Activated CD8-positive, alpha-beta memory T cell treated with anti-CD3 and anti-CD28 coated beads, Interleukin-2, amount 50 U/mL, for 4 hours (primary cell): ENCODE measurements at places on chromosomes 7 and 10.
A peak's percentile ranks its signal among the peaks of the same experiment; 100 is the strongest.

DNA sequence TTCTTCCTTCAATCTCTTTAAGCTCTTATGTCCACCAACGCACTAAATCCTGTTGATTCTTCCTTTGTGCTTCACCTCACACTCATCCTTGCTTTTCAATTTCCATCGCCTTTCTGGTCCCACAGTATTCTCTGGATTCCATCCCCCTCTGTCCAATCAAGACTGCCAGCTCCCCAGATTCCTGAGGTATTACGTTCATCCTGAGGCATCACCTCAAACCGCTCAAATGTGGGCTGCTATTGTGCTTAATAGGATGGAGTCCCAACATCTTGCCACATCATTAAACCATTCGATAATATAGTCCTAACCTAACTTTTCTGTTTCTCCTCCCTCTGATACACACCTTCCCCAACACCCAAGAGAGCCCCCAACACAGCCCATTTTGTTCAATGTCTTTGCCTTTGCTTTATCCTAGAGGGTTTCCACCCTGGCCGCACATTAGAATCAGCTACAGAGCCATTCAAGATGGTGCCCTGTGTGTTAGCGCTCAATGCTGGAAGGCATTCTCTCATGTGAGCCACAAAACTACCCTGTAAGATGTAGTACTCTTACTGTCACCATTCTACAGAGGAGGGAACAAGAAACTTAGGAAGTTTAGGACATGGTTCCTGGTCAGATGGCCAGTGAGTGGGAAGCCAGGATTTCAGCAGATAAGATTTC is 79.5 kb upstream of the LEP start:
- no peak for DNase-seq

DNA sequence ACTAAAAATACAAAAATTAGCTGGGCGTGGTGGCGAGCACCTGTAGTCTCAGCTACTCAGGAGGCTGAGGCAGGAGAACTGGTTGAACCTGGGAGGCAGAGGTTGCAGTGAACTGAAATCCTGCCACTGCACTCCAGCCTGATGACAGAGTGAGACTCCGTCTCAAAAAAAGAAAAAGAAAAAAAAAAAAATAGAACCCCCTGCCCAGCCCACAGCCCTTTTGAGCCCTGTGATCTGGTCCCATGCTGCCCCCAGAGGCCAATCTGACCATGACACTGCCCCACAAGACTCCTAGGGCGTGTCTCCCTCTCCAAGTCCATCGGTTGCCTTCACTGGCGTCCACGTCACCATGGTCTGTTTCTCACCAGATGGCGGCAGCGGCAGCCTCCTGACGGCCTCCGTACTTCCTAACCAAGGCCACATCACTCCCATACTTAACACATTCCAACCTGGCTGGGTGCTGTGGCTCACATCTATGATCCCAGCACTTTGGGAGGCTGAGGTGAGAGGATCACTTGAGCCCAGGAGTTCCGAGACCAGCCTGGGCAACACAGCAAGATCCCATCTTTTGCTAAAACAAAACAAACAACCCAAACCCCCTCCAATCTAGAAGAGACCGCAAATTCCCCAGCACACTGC is 18.0 kb downstream of the STX1A start:
- DNase-seq, result peak; percentile 37

- DNase-seq, result no peak
Measured at GRCh38 chr10:113616244-113617074, 47.4 kb downstream of the NRAP start.

DNA sequence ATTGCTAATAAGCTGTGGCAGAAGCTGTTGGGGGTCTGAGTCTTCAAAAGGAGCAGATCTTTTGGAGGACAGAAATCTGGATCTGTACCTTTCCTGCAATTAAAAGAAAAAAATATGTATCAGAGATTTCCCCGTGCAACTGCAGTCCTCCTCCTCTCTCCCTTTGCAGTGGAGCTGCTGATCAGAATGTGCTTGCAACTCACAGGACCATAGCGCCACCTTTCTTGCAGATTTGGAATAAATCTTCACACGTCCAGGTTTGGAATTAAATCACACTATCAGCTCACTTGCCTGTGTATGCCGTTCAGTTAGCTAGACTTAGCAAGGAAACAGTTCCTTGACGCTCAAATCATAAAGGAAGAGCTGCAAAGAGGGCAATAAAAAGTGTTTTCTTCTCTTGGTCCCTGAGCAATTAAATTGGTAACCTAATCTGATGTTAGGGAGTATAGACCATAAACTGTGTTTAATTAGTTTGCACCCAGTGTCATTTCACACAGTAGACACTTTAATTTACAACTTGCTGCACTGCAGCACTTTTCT is 77.4 kb downstream of the PON1 start:
- no peak for DNase-seq

DNA sequence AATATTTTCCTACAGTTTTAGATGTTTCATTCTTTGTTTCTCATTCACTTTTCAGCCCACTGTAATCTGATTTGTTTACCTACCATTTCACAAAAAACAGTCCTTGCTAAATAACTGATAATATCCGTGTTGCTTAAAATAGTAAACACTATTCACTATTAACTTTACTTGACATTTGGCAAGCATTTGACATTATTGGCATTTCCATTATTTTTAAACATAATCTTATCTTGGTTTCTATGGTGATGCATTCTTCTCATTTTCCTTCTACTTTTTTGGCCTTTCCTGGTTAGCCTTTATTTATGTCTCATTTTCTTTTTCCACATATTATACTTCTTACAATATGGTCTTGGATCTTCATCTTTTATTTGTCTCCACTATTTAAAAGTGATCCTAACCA is 715.3 kb downstream of the DNAJB9 start:
- DNase-seq, result no peak

DNA sequence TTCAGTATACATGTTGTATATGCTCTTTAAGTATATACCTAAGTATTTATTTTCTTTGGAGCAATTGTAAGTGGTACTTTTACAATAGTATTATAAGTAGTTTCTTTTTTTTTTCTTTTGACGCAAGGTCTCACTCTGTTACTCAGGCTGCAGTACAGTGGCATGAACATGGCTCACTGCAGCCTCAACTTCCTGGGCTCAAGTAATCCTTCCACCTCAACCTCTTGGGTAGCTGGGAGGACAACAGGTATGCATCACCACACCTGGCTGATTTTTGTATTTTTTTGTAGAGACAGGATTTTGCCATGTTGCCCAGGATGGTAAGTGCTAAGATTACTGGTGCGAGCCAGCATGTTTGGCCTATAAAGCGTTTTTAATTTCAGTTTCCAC is 13.7 kb upstream of the CDCA7L start:
- DNase-seq, result no peak

DNA sequence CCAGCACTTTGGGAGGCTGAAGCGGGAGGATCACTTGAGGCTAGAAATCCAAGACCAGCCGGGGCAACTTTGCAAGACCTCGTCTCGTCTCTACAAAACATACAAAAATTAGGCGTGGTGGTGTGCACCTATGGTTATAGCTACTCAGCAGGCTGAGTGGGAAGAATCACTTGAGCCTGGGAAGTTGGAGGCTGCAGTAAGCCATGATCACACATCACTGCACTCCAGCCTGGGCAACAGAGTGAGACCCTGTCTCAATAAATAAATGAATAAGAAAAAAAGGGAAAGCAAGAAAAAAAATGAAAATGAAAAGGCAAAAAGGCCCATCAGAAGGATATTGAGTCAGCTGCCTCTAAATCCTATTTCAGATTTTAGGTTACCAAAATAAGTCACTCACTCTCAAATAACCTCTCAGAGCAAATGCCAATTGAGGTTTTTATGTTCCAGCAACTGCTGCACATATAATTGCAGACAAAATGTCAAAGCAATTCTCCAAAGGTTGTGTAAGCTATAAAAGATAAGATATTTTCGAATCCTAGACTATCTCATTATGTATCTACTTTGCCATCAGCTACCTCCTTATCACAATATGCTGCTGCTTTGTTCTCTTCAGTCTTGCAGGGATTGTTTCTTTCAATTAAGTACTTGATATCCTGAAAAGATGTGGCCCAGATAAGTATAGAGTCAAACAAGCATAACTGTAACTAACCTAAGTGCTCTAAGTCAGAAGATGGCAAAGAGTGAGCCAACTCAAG is 4.7 kb downstream of the BAZ1B start:
- no peak for DNase-seq

DNA sequence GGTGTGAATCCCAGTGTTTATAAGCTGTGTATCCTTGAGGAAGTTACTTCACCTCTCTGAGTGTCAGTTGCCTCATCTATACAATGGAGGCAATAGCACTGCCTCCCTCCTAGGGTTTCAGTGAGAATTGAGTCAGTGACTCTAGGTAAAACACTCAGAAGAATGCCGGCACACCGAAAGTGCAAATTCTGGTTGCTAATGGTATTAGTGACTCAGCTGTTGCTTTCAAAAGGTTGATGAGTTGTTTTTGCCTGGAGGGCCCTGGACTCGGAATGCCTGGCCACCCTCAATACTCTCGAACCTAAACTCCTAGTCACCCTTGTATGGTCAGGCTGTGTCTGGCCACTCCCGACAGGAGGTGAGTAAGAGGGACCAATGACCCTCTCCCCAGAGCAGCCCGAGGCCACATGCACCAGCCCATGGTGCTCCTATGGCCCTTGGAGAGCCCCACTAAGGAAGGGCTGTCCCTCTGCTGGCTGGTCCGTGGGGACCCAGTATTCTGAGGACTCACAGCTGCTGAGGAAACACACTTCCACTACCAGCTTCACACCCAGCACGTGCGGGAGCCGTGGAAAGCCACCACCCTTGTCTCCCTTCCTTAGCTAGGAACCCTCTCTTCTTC is 60.2 kb downstream of the CALML3 start:
- DNase-seq, result no peak

GRCh38 chr10:4216726-4217125 is 431.7 kb upstream of the KLF6 start:
- DNase-seq, result no peak

DNA sequence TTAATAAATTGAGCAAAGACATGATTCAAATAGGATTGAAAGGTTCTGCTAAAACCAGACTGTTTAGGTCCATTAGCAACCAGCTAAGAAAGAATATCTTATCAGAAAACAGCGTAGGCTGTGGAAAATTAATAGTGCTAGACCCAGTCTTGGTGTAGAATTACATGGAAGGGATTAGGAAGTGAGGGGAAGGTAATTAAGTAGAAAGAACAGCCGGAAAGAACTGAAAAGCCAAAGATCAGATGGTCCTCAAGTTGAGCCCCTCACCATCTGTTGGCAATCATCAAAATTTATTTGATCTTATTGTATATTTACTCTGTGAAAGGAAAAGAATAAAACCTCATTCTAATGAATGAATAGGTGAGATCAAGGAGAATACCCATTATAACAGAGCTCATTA is 50.1 kb downstream of the COL1A2 start:
- no peak for DNase-seq

- DNase-seq, result peak; percentile 72
Measured at GRCh38 chr10:12264204-12264940, 68.4 kb downstream of the CDC123 start.

- DNase-seq, result no peak
Measured at GRCh38 chr10:37707829-37708578, 149.4 kb downstream of the ZNF248 start.

DNA sequence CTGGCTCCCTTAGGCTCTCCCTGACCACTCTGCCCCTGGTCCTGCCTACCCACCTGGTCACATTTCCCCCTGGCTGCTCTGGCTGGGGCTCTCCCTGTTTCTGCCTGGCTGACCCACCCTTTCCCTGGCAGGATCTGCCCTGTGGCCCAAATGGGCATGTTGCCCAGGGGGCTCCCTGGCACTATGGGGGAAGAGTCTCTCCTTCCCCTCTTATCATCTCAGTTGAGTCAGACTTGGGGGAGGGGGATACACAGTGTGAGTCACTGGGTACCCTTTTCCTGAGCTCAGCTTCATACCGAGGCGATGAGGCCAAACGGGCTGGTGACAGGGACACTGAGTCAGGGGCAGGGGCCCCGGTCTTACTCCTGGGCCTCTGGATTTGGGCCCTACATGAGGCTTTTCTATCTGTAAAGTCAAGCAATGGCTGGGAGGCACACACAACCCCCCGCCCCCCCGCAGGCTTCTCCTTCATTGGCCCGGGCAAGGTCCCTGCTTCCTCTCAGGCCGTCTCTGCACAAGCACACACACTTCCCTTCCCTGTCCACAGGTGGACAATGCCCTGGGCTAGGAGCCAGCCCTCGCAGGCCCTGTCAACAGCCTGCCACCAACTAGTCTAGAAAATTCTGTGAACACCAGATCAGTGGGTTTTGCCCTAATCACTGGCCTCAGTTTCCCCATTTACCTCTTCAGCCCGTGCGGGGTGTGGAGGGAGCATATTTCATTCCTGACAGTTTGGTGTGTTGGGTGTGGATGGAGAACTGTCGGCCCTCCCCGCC is 627 bp upstream of the FLNC start:
- no peak for DNase-seq

DNA sequence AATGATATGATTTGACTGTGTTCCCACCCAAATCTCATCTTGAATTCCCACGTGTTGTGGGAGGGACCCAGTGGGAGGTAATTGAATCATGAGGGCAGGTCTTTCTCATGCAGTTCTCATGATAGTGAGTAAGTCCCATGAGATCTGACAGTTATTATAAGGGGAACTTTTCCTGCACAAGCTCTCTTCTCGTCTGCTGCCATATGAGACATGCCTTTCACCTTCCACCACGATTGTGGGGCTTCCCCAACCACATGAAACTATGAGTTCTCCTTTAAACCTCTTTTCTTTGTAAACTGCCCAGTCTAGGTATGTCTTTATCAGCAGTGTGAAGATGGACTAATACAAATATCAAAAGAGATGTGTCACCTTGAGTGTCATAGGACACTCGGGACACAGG is 502.7 kb upstream of the PODXL start:
- no peak for DNase-seq

DNA sequence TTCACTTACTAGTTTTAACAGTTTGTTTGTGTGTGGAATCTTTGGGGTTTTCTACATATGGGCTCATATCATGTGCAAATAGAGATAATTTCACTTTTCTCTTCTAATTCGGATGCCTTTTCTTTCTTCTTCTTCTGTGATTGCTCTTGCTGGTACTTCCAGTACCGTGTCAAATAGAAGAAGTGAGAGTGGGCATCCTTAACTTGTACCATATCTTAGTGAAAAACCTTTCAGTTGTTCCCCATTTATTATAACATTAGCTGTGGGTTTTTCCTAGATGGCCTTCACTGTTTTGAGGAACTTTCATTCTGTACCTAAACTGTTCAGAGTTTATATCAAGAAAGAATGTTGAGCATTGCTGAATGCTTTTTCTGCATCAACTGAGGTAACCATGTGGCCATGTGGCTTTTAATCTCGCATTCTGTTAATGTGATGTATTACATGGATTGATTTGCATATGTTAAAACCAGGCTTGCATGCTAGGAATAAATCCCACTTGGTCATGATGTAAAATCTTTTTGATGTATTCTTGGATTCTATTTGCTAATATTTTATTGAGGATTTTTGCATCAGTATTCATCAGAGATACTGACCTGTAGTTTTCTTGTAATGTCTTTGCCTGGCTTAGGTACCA is 78.7 kb downstream of the FAM107B start:
- DNase-seq, result no peak
